ENCODE measurements at places on chromosomes 5 and 9.

- DNase-seq: no peak
These were observed 110.5 kb downstream of the CACNA1B start for GRCh38 chr9:137988051-137988450.

GRCh38 chr9:80028501-80028900, 456.7 kb downstream of the TLE4 start:
- DNase-seq: no peak

DNA sequence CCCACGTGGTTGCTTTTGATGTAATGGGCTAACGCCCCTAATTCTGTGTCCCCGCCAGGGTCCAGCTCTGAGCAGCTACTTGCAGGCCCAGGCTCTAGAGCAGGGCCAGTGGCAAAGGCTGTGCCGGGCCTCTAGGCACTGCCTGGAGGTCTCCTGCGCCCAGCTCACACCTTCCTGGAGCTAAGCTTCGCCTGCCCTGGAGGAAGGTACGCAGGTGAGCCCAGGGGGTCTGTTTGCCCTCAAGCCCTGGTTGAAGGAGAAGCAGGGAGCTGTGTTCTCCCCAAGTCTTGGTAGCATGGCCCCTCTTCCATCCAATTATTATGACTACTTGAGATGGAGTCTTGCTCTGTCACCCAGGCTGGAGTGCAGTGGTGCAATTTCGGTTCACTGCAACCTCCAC, 5.2 kb upstream of the LMX1B start:
- no peak for DNase-seq

DNA sequence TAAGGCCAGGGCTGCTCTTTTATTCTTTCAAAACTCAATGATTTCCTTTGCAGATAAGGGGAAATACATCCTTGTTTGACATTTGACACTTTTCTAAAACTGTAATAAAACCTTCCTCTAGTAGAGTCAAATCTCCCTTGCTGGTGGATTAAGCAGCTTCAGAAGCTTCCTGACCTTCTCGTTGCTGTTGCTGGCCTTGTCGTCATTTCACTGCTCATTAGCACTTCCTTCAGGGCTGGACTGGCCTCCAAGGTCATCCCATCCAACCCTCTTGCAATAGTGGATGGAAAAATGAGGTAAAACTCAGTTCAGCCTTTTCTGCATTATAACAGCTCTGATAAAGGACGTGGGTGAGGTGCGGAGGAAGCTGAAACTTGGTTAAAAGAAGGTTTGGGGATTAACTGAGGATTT, 1.1 kb upstream of the ADAMTSL1 start:
- no peak for DNase-seq

DNA sequence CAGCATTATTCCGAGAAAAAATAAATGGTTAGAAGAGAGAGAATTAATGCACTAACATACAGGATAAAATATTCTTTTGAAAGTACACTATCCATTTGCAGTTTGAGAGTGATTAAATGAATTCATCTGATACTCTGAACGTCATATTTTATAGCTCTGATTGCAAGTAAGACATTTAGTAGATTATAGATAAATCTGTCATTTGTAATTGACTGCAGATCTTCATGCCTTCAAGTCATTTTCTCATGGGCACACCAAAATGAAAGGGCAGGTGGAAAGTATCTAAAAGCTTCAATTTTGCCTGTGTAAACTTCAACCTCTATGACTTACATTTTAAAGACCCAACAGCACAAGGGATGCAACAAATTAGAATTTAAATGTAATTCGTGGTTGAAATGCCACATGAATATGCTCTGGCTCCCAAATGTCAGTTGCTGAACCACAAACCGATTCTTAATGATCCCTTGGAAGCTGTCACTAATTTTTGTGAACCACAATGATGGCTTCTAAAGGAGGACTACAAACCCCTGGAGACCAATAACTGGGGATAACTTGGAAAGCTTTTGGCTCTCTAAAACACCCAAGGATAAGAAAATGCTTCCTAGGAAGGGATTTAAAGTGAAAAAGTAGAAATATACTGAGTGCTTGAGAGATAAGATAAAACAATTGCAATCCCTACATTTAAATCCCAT, 3.9 kb downstream of the TYRP1 start:
- no peak for DNase-seq

GRCh38 chr5:176386491-176386890, 1.9 kb downstream of the NOP16 start:
- no peak for DNase-seq

DNA sequence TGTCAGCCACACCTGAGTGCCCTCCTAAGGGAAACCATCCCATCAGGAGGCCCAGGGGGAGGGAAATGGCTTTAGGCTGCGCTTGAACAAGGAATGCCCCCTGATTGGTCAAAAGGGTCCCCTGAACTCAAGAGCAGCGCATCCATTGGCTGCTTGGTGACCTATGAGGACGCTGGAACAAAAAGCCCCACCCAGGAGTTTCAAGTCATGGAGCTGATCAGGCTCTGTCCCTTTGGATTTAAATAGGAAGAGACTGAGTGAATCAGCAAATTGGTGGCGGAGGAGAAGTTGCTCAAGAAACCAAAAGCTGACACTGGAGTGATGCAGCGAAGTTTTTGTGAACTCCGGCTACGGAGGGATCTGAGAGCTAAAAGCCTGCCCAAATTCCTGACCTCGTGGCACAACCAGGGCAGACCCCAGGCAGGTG, 66.7 kb downstream of the SMIM23 start:
- no peak for DNase-seq

Measured in NCI-H2029 treated with DMSO at 0.1 percent for 48 hours (cell line).